ENCODE measurements at places on chromosomes 5 and 9. TPM values are rescaled to one million over a fixed set of nuclear protein-coding genes. Genes with fewer than 3 reads are reported as not detected.

- no peak for DNase-seq
Observed at GRCh38 chr5:150809363-150809762, 30.8 kb downstream of the SMIM3 start.

DNA sequence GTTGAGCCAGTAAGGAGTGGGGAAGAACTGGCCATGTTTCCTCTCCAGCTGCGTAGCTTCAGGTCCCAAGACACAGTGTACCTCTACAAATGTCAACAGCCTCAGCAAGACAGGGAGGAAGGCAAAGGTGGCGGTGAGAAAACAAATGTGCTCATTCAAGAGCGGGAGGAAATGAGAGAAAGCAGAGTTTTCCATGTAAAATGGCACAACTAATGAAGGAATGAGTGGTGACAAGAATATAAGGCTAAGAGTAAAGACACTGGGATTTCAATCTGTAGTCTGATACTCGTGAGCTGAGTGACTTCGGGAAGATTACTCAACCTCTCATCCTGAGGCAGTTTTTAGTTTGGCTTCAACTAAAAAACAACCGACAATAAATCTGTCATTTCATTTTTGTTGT is 67.6 kb downstream of the DPYSL3 start:
- DNase-seq, result no peak

DNA sequence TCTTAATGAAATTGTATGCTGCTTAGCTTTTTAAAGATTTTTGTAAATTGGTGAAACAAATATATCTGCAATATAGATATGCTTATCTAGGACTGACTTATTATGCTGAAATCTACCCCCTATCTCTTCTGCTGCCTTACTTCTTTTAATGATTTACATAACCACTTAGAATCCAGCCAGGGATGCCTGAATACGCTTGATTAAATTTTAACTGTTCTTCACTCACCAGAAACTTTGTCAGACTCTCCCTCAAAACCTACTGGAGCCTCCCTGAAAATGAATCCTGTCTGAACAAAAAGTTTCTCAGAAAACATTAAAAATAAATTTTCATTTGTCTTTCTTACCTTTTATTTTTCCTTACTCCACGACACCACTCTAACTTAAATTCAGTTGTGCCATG is 111.7 kb downstream of the ST8SIA4 start:
- DNase-seq, result no peak

DNA sequence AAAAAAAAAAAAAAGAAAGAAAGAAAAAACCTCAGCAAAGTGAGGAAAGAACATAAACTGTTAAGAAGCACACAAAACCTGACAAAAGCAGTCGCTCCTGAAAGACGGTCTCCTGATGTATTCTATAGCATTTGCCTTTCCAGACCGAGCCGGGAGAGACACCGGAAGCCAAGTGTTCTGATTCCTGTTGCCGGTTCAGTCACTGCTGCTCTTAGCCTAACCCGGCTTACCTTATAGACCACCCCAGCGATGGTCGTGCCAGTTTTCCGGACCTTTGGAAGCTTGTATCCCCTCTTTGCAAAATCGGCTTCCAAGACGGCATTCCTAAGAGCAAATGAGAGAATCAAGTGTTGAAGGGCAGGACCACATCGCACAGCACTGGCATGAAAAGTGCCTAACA is 630 bp downstream of the PSMB7 start:
- DNase-seq, result no peak

The DNAI1 gene
- not detected for total RNA-seq

DNA sequence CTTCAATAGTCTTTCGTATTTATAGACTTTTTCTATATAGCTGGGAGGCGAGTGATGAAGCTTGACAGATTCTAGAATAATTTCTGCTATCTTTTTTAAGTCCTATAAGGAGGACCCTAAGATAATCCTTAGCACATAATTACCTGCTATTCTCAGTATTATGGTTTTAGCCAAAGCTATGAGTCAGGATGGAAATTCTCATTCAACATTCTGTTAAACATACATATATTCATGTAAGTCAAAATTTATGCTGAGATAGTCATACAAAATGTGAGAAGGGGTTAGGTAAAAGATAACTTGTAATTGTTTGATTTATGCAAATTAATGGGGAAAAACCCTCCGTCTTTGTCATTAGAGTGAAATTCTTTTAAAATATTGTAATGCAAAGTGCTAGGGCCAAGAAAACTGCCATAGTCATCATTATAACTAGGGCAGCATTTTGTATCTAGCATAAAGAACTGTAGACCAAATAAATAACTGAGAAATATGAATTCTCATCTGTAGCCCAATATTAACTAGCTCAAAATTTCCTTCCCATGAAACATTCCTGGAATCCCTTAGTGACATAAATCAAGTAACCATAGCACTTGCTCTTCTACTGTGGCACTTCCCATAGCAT is 118.5 kb downstream of the MRPS30 start:
- DNase-seq, result no peak

The FBXO38 gene
- total RNA-seq, result 47.3 TPM

- DNase-seq, result no peak
Observed at GRCh38 chr9:4590430-4591122, 71.5 kb upstream of the PLPP6 start.

The HAVCR2 gene
- total RNA-seq, result 1.4 TPM

DNA sequence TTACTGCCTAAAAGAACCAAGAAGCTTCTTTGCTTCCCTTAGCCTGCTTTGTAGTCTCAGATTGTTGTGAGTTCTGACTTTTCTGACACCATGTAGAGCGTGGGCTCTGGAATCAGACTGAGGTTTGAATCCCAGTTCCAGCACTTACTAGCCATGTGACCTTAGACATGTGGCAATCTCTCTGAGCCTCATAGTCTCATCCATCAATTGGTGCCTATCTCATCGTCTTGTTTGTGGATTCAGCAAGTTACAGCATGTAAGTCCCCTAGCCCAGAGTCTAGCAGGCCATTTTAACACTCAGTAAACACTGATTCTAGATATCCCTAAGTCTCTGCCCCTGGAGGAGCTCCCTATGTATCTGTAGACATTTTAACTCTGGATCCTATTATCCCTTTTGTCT is 94.7 kb downstream of the ANGPTL2 start:
- no peak for DNase-seq

- DNase-seq, result peak; percentile 69
Observed at GRCh38 chr5:76337953-76338451, 65.1 kb upstream of the IQGAP2 start.

DNA sequence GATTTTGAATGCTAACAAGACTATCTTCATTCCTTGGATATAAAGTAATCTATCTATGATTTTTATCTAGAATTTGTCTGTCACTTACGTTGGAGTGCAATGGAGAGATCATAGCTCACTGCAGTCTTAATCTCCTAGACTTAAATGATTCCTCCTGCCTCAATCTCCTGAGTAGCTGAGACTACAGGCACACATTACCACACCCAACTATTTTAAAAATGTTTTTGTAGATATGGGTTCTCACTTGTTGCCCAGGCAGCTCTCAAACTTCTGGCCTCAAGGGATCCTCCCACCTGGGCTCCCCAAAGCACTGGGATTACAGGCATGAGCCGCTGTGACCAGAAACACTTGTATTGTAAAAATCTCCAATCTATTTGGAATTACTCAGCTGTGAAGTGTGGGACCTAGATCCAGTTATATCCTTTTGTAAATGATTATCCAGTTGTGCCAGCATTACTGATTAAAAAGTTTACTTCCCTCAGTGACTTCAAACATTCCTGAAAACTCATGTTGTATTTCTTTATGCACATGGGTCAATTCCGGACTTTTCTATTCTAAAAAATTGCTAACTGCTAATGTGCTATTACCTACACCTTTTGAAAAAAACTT is 1793.8 kb upstream of the WWC1 start:
- no peak for DNase-seq

GRCh38 chr5:150219142-150219541 is 29.3 kb downstream of the SLC6A7 start:
- no peak for DNase-seq

The ADAMTS16 gene
- not detected for total RNA-seq

The DEPDC1B gene
- 0.60 TPM for total RNA-seq

GRCh38 chr9:104931256-104931655 is 3.3 kb upstream of the ABCA1 start:
- no peak for DNase-seq

GRCh38 chr9:118364266-118365106 is 660.3 kb downstream of the TLR4 start:
- DNase-seq, result no peak

DNA sequence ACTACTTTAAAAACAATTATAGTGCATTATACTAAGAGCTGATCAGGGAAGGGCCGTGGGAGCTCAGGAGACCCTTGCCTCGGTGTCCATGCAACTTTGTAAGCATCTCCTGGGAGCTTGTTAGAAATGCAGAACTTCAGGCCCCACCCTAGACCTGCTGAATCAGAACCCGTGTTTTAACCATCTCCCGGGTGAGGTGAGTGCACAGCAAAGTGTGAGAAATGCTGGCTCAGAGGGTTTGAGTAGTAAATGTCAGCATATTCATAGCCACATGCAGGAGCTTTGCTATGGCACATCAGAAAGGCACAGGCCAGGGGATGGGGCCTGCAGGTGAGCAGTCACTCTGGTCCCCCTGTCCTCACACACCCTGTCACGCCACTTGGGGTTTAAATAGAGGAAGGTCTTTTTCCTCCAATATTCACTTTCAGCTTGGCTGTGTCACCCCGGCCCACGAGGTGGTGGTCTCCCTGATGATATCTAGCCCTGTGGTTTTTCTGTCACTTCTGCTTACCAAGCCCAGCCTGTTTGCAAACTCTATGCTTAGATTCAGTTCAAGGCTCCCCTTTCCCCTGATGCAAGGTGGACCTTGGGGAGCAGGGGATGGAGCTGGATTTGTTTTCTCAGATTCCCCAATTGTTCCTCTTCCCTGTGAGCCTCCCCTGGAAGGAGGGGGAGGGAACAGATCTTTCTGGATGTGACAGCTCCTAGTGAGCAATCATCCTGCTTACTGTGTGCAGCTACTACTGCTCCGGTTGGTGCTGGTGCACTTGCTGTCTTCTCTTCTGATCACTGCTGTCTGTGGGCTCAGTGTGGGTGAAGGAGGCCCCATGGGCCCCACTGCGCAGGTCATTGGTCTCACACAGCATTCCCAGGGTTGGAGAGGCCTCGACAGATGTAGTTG is 51.8 kb upstream of the TGFBR1 start:
- DNase-seq, result peak; percentile 14

GRCh38 chr9:91045041-91045440 is 243.4 kb downstream of the SYK start:
- no peak for DNase-seq

DNA sequence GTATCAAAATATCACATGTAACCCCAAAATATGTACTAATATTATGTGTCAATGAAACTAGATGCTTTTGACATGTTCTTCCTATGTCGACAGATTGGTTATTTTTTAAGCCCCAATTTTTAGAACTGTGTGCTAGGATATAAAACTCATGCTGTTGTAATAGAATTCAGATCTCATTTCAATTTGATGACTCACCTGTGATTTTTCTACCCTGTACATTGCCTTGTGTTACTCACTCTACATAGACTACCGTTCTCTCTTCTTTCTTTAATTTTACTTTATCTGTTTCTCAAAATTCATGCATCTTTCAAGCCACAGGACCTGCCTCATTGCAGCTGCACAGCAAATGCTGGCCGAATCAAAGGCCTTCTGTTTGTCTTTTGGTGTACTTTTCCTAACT is 284.5 kb downstream of the MAT2B start:
- DNase-seq, result no peak
